ENCODE measurements at places on chromosomes 3 and 15.

DNA sequence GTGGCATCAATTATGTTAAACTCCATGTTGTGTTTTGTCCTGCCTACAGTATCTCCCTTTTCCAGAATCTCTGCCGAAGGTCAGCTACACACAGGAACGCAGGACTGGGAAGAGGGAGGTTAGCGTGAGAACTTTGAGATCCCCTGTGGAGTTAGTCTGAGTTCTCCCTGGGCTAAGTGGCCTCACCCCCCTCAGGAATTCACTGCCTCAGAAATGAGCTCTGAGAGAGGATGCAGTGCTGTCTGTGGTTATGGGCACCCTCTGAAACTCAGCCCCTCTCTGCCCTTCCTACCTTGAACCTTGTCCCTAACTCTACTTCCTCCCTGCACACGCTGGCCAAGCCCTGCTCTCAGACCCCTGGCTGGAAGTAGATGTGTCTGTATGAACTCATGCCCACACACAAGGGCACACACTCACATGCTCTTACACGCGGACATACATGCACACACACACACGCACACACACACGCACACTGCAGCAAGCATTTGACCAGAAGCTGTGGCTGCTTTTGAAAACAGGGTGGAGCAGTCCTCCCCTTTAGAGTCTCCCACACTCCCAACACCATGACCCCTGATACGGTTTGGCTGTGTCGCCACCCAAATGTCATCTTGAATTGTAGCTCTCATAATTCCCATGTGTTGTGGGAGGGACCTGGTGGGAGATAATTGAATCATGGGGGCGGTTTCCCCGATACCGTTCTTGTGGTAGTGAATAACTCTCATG, 5.3 kb upstream of the VIPR1 start:
- no peak for DNase-seq

GRCh38 chr15:95269242-95270183, 1038.2 kb downstream of the MCTP2 start:
- no peak for DNase-seq

DNA sequence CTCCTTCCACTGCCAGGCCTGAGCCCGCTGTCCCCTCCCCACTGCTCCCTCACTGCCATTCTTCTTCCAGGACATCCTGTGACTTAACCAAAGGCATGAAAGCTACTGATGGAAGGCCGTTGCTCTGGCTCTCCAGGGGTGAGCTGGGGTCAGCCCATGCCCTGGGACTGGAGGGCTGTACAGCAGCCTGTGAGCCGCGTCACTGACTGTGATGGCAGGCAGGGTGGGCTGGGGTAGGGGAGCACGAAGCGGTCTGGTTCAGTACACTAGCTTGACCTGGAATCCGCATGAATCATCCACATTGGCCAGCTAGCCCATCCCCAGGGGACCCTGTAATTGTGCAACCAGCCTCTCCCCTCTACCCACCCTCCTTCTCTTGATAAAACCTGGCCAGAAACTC, 30.8 kb downstream of the CORO2B start:
- no peak for DNase-seq

DNA sequence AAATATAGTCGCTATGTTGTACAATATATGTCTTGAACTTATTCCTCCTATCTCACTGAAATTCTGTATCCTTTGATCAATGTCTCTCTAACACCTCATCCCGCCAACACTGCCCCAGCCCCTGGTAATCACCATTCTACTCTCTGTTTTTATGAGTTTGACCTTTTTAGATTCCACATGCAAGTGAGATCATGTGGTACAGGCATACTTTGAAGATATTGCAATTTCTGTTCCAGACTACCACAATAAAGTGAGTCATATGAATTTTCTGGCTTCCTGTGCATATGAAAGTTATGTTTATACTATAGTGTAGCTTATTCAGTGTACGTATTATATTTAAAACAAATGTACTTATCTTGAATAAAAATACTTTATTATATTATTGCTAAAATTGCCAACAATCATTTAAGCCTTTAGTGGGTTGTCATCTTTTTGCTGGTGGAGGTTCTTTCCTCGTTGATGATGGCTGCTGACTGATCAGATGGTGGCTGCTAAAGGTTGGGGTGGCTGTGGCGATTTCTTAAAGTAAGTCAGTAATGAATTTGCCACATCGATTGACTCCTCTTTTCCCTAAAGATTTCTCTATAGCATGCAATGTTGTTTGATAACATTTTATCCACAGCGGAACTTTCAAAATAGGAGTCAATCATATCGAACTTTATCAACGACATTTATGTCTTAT, 257.2 kb downstream of the NFKBIZ start:
- DNase-seq: peak; percentile 21

- DNase-seq: no peak
Observed at GRCh38 chr3:183538486-183538885, 17.0 kb downstream of the KLHL6 start.

GRCh38 chr3:62187022-62187431, 186.3 kb downstream of the FEZF2 start:
- no peak for DNase-seq

DNA sequence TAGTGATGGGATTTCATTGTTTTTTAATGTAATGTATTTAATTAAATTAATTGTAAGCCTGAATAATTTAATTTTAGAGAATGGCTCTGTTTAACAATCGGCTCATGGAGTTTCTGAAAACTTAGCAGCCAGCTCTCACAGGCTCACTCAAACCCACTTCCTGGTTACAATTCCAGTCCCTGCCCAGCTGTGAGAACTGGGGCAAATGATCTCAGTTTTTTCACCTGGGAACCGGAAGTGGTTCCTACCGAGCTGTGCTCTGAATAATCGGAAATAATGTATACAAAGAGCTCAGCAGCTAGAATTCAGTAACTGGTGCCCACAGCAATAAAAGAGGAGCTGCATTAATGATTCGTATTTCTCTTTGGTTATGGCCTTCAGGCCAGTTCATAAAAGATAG, 244.3 kb upstream of the MCTP2 start:
- peak; percentile 59 for DNase-seq

DNA sequence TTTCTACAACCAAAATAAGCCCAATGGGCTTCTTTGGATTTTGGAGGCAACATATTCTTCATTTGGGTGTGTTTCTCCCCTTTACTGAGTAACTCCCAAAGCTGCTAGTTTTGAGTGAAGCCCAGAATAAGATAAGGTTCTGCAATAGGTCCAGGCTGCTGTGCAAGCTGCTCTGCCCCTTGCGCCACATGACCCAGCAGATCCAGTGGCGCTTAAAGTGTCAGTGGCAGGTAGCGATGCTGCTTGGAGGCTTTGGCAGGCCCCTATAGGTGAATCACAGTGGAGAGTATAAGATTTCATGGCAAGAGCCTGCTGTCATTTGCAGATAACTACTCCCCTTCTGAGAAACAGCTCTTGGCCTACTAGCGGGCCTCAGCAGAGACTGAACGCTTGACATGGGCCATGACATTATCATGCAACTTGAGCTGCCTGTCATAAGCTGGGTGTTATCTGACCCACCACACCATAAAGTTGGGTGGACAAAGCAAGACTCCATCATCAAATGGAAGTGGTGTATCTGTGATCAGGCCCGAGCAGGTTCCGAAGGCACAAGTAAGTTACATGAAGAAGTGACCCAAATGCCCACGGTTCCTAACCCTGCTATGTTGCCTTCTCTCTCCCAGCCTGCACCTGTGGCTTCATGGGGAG, 88.4 kb upstream of the OXTR start:
- DNase-seq: no peak

- DNase-seq: no peak
Observed at GRCh38 chr15:67809866-67810265, 15.4 kb upstream of the SKOR1 start.

DNA sequence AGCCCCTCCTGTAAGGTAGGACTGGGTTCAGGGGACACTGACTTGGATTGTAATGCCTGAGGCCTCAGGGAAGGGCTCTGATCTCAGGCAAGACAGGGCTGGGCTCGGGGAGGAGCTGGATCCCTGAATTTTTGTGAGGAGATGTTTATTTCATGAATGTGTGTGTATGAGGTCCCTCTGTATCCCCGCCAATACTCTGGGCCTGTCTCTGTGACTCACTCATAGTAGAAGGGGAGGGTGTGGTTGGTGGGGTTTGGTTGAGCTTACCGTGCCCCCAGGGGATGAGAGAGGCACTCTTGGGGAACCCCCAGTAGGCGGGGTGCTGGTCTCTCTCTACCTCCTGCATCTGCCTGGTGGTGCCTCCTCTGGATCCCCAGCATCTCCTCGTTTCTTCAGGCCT, 28.1 kb downstream of the RPSA start:
- no peak for DNase-seq

DNA sequence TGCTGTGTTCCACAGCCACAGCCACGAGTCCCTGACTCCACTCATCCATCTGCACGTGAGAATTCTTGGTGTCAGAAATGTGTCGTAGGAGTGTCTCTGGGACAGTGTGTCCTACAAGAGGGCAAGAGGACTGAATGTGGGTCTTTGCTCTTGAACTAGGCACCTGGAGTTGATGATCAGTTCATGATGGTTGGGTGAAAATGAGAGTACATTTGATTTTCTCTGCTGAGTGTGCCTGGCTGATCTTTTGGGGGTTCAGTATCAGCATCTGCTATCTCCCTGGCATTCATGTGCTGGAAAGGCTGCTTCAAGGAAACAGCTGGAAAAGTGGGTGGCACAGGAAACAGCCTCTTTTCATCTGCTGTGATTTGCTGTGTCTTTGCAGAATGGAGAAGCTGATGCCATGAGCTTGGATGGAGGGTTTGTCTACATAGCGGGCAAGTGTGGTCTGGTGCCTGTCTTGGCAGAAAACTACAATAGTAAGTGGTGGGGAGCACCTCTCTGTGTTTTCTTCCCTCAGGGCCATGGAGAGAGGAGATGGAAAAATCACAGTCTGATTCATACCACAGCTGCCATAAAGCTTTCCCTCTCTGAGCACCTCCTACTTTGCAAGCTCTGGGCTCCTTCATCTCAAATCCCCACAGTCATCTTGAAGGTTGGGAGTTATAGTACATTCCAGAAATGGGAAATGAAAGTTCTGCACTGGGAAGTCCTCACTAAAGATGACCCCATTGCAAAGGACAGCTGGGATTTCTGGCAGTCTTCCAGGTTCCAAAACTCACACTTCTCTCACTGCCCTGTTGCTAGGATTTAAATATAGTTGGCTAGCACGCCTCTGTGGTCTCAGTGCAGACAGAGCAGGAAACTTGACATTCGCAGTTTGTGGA, 17.8 kb downstream of the TF start:
- no peak for DNase-seq

GRCh38 chr3:72746430-72747411, 101.5 kb downstream of the SHQ1 start:
- no peak for DNase-seq

- no peak for DNase-seq
Observed at GRCh38 chr3:8768364-8769087, 887 bp downstream of the OXTR start.

- peak; percentile 8 for DNase-seq
Observed at GRCh38 chr15:85545185-85545584, 164.8 kb downstream of the AKAP13 start.

DNA sequence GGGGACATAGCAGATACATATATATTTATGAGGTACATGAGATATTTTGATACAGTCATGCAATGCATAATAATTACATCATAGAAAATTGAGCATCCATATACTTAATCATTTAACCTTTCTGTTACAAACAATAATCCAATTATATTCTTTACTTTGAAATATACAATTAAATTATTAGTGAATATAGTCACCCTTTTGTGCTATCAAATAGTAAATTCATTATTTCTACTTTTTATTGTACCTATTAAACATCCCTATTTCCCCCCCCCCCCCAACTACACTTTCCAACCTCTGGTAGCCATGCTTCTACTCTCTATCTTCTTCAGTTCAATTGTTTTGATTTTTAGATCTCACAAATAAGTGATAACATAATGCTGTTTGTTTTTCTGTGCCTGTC, 719.1 kb downstream of the ZBBX start:
- DNase-seq: no peak

DNA sequence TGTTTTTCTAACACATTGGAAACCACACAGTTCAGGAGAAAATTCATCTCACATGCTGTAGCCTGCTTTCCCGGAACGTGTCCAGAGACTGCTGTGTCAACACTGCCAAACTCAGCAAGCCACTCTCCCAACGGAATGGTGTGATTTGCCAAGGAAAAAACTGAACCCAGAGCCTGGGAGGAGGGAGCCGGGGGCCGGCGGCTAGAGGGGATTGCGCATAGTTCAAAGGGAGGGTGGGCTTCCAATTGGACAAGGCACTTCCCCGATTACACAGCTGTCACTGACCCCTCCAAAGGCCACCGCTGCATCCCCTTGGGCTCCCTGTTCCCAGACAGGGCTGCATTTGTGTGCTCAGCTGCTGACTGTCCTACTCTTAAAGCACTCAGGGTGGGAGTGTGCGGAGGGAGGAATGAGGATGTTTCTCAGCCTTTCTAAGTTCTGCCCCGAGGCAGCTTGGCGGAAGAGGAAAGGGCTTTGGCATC, 256.2 kb downstream of the ZNF621 start:
- DNase-seq: no peak

DNA sequence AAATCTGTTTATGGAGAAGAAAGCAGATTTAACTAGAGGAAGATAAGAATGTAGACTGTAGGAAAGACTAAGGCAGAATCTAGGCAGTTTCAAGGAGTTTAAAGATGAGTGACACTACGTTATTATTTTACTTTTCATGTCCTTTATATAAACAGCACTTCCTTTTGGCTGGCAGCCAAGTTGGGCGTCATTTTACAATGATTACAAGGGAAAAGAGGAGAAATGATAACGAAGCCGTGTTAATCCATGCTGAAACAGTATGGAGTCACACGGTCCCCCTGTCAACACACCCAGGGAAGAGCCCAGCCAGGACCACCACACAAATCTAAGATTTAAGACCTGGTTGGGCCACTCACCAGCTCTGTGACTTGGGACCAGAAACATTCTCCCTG, 83.7 kb upstream of the NEO1 start:
- DNase-seq: no peak

GRCh38 chr3:31680072-31680870, 147.5 kb downstream of the STT3B start:
- DNase-seq: no peak

DNA sequence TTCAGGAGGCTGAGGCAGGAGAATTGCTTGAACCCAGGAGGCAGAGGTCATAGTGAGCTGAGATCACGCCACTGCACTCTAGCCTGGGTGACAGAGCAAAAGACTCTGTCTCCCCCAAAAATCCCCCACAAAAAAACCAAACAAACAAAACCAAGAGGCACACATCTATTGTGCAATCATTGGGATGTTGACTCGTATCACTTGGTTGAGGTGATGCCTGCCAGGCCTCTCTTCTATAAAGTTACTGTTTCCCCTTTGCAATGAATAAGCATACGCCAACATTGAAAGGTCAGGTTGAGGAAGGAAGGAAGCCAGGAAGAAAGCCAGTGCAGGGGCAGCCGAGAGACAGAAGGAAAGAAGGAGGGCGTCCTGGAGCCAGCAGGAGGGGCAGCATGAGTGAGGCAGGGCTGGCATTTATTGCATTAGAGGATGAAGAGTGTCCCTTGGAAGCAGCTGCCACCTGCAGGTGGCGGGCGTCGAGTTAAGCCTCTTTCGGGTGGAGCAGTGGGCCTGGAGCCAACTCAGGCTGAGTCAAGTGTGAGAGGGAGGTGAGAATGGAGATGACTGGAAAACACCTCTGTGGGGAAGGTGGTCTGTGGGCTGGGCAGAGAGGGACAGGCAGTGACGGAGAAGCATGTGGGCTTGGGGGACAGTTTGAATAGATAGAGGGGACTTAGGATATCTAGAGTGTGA, 8.3 kb upstream of the CSPG4 start:
- DNase-seq: no peak
